MV-4-11 (cell line): ENCODE measurements at places on chromosomes 12 and 14.

GRCh38 chr14:94022532-94023411, 3.4 kb upstream of the OTUB2 start:
- DNase-seq = peak; percentile 14

GRCh38 chr12:123101526-123101925, 49.4 kb downstream of the PITPNM2 start:
- DNase-seq = peak; percentile 50

- DNase-seq = no peak
Measured at GRCh38 chr12:123107926-123108681, 42.8 kb downstream of the PITPNM2 start.

DNA sequence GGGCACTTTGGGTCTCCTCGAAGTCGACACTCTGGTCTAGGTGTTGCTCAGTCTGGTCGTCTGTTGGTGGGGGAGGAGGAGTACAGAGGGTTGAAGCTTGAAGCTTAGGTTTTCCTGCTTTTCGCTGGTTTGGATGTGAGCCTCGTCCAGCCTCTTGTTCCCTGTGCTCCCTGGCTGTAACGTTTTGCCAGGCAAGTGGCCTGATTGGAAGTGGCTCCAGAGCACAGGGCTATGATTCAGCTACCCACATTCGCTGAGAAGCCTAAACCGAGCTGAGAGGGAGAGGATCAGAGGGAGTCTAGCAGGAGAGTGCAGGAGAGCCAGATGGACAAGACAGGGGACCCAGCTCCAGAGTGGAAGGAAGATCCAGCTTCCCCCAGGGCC, 6.1 kb downstream of the HOXC10 start:
- DNase-seq = no peak

- peak; percentile 32 for DNase-seq
Measured at GRCh38 chr14:31228533-31228932, 20.9 kb upstream of the HECTD1 start.

- DNase-seq = no peak
Measured at GRCh38 chr12:114316076-114316475, 89.9 kb downstream of the TBX5 start.
